ENCODE measurements at places on chromosomes 13 and 19.
A peak's percentile ranks its signal among the peaks of the same experiment; 100 is the strongest.

DNA sequence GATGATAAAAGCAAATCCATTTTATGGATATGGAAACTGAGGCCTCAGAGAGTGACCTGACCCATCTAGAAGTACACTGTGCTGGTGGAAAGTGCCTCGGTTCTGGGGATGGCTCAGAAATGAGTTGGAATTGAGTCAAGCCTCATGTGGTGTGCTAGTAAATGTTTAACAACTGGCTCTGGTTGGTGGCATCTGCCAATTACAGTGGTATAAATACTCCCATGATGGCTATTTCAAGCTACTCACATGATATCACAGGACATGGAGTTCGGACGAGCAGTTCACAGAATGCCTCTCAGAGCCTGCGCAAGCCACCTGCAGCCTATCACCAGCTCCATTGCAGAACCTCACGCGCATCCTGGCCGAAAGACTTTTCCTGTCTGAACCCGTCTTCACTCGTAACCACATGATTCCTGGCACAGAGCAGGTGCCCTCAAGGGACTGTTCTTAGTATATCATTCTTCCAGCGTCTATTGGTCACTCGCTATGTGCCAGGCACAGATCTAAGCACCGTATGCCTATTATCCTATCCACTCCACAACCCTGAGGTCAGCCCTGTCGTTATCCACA, 9.1 kb downstream of the TMEM150B start:
- no peak for DNase-seq

GRCh38 chr13:52850072-52850395, 1.6 kb upstream of the PCDH8 start:
- DNase-seq, result no peak

DNA sequence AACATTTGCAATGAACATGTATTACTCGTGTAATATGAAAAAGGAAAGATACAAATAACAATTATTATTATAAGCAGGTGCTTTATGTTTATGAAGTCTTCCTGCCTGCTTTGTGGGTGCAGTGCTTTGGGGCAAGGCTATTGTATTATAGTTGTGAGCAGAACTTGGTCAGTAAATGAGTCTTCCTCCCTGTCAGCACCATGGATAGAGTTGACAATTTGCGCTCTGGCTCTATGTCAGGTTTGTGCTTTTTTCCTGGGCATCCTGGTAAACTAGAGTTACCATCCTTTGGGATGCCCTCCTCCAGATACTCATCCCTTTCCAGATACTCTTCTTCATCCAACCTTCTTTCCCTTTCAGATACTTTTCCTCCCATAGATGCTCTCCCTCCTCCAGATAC, 19.6 kb downstream of the ERICH6B start:
- DNase-seq, result no peak

- no peak for DNase-seq
Observed at GRCh38 chr13:110687736-110688135, 18.2 kb downstream of the CARS2 start.

GRCh38 chr13:76886005-76886291, 257 bp downstream of the KCTD12 start:
- DNase-seq, result peak; percentile 53

- DNase-seq, result no peak
Observed at GRCh38 chr13:51727634-51728274, 76.2 kb downstream of the DHRS12 start.

GRCh38 chr19:49119411-49120324, at the start of gene PPFIA3:
Gene PPFIA3, plus strand, starts transcription at chr19:49119544. Its CDS starts 8,330 bp downstream, at chr19:49127874.
- no peak for DNase-seq

GRCh38 chr13:67880916-67881315, 650.8 kb upstream of the PCDH9 start:
- no peak for DNase-seq

DNA sequence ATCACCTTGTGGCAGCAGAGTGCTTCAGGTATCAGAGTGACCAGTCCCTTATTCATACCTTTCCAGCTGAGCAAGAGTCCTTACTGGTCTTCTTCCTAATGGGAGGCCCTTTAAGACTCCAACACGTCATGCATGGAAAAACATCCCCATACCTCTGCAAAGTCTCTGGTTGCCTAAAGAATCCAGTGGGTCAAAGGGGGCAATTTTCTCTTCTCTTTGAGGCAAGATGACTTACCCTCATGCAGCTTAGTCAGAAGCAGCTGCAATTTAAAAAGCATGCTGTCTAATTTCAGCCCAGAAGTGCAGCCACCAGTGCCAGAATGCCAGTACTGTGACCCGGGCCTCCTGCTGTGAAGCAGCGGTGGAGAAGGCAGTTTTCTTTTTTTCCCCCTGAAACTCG, 18.7 kb downstream of the PPP5C start:
- no peak for DNase-seq

- no peak for DNase-seq
Observed at GRCh38 chr19:10625762-10626138, 397 bp downstream of the SLC44A2 start.

GRCh38 chr19:8185343-8186068, 23.7 kb upstream of the CERS4 start:
- no peak for DNase-seq

- DNase-seq, result peak; percentile 52
Observed at GRCh38 chr13:91346850-91347201, 661 bp upstream of the MIR17HG start.

DNA sequence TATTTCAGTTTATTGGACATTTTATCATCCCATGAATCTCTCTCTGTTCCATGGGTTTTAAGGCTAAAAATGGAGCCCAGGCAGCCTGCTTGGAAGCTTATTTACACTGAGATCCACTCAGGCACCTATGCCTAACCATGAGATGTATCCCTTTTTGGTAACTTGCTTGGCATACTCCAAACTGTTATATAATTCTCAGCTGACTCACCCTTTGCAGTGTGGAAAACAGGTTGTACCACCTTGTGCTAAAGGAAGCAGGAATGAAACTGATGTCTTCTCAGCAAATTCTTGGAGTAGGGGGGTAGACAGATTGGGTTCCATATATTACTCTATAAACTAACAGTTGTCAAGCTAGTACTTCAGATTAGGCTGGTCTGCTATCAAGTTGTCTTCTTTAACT, 483.6 kb downstream of the KLF5 start:
- no peak for DNase-seq

GRCh38 chr19:982567-983170, 1.5 kb upstream of the WDR18 start:
- DNase-seq, result peak; percentile 60

DNA sequence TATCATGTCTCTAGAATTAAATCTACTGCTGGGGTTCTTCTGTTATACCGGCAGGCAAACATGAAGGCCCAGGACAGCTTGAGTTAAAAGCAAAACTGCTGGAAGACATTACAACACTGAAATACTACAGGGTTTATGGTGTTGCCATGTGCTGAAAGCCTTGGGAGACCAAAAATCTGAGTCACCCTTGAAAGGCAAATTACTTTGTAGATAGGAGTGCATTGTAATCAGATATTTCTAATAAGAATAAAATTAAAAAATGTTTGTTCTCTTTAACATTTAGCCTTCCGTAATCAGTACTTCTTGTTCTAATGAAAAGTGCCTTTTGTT, 181.3 kb downstream of the PCDH9 start:
- no peak for DNase-seq

- DNase-seq, result no peak
Observed at GRCh38 chr19:49585023-49585422, 3.9 kb downstream of the PRRG2 start.

DNA sequence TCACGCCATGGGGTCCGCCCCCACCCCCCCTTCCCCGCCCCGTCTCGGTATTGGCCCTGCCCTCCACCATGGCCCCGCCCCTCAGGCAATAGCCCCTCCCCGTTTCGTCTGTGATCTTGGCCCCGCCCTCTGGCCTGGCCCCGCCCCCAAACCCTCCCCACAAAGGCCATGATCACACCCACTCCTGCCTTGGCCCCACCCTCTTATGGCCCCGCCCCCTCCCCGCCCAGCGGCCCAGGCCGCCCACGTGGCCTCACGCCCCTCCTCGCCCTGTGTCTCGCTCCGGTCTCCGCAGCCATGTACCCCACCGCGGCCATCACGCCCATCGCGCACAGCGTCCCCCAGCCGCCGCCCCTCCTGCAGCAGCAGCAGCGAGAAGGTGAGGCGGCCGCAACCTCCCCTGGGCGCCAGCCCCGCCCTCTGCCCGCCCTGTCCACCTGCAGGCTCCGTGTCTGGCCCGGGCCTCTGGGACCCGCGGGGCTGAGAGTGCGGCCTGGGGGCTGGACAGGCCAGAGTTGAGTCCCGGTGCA, 61.3 kb downstream of the CELF5 start:
- peak; percentile 25 for DNase-seq

DNA sequence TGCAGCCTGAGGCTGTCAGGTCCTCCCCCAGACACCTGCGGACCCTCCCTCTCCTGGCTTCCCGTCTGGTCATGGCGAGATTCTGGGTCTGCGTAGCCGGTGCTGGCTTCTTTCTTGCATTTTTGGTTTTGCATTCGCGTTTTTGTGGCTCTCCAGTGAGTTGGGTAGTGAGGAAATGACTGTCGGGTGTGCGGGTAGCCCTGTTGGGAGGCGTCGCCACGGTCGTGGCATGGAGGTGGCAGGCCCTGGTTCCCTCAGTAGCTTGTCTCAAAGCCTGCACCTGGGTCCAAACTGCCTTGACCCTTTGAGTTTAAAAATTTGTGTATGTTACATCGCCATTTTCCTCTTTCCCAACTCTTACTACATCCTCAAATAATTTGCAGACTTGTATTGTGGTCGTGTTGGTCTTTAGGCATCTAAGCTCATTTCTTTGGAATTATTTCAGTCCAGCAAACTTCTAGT, 344 bp downstream of the NHLRC3 start:
- DNase-seq, result peak; percentile 36

DNA sequence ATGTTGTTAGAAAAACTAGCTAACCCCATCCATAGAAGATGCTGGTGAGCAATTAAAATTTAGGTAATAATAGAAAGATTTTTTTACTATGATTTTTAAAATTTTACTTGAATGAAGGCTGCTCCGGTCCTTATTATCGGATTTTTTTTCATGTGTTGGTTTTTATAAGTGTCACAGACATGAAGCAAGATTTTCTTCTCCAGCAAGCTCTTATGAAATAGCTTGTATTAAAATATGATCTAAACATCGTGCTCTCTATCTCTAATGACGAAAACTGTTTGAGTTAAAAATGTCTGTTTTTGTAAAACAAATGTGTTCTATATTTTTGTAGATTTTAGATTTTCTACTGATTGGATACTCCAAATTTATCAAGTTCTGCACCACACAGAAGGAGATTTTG, 339.6 kb downstream of the ZNF536 start:
- DNase-seq, result no peak

- DNase-seq, result no peak
Observed at GRCh38 chr13:75803164-75803611, 167.1 kb downstream of the LMO7 start.

GRCh38 chr19:42067315-42067888, 2.6 kb downstream of the GRIK5 start:
- DNase-seq, result no peak

- no peak for DNase-seq
Observed at GRCh38 chr13:42865768-42866102, 84.4 kb downstream of the FAM216B start.

All from activated CD4-positive, alpha-beta T cell treated with anti-CD3 and anti-CD28 coated beads, Interleukin-2, amount 50 U/mL, for 4 hours (primary cell).